ENCODE measurements at places on chromosomes 5 and 9.

DNA sequence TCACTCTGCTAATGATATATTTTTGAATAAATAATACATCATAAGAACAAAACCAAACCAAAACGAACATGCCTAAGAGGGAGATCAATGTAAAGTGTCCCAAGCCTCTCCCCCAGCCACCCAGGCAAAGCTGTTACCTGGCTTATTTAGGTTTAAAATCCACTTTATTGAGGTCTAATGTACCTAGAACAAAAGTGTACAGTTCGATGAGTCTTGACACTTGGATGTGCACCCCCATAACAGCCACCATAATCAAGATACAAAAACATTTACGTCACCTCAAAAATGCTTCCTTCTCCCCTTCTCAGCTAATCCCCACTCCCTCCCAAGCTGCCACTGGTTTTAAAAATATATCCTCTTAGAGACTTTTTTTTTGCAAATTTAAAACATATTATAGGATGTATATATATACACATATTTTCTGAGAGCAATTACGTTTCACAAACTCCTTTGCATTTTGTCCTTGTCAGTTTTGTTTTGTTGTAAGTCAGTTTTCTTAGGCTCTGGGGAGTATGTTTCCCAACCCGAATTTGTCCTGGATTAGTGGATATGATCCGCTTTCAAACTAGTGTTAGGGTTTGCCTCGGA lies 8.3 kb upstream of the NKX2-5 start:
- peak; percentile 11 for DNase-seq

DNA sequence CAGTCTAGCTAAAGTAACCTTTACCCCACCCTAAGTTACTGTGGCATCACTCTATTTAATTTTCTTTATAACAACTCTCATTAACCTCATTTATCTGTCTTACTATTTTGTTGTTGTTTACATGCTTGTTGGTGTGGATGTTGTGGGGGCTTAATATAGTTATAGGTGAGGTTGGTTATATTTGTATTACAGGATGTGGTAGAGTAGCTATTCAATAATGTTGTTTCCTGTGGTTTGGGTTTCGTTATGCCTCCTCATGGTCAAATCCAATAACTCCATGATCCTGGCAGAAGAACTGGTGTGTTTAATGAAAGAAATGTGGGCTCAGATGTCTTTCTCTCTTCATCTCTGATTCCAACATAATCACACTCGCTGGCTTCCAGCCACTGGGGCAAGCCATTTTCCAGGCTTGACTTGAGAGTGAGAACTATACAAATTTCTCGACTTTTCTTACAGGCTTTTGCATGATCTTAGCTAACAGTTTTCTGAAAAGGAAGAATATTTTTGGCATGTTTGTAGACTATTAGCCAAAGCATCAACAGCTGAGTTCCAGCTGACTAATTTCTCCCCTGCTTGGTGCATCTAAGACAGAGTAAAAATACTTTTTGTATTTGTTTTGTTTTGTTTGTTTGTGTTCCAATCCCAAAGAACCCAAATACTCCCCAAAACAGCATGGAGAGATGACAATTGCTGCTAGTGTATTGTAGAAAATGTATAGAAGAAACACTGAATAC lies 303.7 kb upstream of the PAPPA start:
- DNase-seq, result peak; percentile 50

DNA sequence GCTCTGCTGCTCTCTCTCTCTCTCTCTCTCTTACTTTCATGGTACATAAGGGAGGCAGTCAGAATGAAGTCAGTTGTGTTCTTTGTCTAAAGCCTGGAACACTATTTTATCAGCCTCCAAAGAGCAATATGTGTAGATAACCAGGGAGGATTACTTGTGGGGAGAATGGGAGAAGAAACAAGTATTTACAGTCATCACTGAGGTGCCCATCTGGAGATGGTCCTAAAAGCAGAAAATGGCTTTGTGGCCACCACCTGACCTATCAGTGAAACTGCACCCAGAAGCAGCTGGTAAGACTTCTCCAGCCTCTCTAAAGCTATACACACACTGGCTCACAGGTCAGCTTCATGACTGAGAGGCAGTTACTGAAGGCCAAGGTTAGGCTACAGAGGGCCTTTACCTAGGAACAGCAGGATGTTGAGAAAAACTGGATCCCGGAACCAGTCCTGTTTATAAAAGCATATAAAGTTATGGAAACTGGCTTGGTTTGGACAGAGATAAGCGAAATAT lies 75.1 kb downstream of the MRPS27 start:
- peak; percentile 73 for DNase-seq

- no peak for DNase-seq
Measured at GRCh38 chr5:81854915-81855314, 104.0 kb upstream of the SSBP2 start.

DNA sequence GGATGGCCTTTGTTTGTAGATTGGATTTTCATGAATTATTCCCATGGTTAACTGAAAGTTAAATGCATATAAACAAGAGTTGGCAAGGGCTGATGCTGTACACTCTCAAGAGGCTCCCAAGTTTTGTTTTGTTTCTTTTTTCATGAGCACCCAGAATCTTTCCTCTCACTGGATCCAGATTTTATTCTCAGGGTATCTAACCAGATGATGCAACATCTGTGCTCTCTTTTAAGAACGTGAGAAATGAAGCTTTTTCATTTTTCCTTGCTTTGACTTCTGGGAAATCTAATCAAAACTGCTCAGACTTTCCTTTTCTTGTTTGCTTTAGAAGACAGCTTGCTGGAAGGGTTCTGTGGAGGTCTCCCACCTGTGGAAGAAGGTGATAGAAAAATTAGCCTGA lies 142.7 kb upstream of the SLC12A2 start:
- peak; percentile 22 for DNase-seq

DNA sequence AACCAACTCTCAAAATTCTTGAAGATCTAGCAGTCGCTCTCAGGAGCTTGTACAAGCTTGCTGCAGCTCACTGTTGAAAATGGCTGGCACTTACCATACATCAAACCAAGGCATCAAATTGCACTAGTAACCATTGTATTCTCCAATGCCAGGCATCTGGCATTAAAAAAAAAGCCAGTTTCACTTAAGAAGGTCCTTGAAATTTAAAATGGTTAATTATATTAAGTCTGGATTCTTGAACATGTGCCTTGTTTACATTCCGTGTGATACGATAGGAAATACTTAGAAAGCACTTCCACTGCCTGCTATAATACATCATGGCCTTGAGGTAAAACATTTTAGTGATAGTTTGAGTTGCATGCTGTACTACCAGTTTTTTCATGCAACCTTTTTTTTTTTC lies 300.7 kb downstream of the KDM4C start:
- peak; percentile 53 for DNase-seq

DNA sequence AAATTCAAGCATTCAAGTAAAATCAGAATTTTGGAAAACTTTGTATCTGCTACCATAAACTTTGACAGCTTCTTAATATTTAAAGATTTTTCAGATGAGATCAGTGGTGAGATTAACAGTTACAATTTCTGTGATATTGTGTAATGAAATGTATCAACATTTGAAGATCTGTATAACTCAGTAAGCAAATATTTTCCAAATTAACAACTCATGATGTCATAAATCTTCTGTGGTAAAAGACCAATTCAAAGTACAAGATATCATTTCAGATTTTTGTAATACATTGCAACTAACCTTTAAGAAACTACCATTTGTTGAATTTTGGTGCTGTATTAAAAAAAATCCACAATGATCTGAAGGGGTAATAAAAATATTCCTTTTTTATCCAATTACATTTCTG lies 352.2 kb downstream of the KIAA0825 start:
- DNase-seq, result no peak

DNA sequence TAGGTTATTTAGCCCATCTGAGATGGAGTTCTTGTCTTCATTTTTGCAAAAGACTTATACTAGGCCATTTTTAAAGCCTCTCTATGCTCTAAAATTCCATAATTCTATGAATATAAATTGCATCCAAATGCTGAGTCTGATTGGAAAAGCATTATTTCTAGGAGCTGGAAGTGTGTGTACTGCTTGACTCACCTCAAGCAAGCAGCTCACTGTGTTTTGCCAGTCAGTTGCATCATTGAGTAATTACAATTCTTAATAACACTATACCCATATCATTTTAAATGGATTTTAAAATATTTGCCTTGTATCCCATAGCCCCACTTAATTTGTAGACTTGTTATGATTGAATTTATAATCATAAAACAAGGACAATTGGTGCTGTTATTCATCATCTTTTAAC lies 161.0 kb downstream of the PAM start:
- no peak for DNase-seq

GRCh38 chr9:33178972-33179697 lies 12.0 kb upstream of the B4GALT1 start:
- no peak for DNase-seq

GRCh38 chr9:8408575-8409190 lies 609.1 kb upstream of the DMAC1 start:
- DNase-seq, result no peak

DNA sequence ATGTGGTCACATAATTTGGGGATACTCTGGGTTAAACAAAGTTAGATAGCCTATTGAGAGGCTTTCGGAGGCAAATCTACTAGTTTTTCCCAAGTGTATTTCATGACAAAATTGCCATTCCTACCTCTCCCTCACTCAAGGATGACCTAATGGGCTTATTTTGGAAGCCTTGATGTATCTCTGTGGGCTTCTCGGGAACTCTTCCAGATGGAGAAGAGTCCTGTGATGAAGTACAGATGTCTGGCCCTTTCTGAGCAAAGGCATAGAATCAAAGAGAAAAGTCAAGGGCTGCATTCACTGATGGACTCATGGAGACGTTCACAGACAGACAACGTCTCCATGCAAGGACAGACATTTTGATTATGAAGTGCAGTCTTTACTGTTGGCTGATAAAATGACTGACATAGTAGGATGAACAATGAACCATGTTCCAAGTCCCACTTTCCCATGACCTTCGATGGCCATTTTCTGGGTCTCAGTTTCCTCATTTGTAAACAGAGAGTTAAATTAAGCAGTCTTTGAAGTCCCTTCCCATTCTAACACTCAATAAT lies 347.2 kb upstream of the CD180 start:
- peak; percentile 32 for DNase-seq

Measured in EH (cell line).